GM18507 (cell line): ENCODE measurements at places on chromosomes 12 and 14.

DNA sequence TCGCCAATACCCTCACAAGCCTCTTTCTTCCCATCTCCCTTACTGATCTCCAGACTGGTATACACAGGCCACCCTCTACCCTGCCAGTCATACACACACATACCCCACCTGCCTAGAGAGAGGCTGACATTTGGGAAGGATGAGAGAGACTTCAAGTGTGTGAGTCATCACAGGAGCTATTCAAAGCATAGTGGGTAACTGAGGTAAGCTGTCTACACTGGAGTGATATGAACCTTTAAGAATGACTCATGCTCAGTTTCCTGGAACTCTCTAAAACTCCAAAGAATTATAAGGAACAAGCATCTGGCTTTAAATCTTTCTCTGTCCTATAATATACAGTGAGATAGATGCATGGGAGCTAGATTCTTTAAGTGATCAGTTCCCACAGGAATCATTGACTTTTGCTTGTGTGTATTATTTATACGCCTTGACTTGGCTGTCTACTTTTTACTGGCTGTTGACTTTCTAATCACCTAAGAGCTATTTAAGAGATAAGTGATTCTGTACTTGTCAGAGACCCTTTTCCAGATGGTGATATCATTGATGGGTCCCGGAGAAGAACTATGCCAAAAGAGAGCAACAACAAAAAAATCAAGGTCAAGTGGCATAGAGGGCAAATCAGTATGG lies 5.8 kb downstream of the IGF1 start:
- DNase-seq, result no peak

GRCh38 chr12:98466640-98467400 lies 48.6 kb upstream of the TMPO start:
- DNase-seq, result no peak

DNA sequence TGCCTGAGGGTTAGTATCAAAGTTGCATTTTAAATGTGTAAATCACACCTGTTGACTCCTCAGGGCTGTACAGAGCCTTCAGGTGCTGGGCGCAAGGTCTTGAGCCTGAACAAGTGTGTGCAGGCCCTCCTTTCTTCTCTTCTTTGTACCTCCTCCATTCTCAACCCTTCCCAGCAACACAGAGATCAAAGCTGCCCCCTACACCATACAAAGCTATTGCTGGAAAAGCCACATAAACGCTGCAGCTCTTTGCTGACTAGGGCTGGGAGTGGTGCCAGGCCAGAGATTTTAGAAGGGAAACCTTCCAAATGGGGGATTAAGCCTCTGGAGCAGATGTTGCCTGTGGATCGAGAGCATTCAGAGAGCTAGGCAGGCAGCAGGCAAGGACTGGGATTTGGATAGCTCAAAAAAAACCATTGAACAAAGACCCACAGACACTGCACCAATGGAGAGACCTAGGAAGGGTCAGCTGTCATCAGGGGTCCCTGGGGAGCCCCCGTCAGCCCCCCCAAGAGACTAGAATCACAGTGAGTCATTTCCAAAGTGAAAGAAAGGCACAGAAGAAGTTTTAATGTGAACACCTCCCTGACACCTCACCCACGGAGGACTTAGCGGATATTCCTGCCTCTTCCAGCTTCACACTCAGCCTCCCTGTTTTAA lies 18.2 kb upstream of the SUSD6 start:
- no peak for DNase-seq

DNA sequence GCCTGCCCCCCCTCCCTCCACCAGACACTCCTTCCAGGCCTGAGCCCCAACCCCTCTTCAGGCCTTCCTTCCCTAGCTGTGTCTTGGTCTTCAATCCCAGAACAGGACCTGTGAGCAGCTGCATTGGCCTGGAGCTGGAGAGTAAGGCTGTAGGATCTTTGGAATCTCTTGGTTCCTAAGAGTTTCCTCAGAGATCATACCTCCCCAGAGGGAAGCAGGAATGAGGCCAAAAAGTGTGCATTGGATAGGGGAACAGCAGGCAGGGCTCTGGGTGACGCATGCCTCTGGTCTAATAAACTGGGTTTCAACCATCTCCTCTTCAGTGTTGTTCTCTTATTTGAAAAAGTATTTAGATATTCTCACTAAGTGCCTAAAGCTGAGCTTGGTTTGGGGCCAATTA lies 1.8 kb upstream of the SMARCD1 start:
- no peak for DNase-seq

GRCh38 chr12:104303538-104304151 lies at the start of gene EID3:
Gene EID3 (plus strand): TSS chr12:104303739. CDS start chr12:104303935, 196 bp downstream.
- peak; percentile 85 for DNase-seq

- DNase-seq, result no peak
Observed at GRCh38 chr12:49342914-49343731, 3.6 kb upstream of the DNAJC22 start.

GRCh38 chr12:28024231-28024995 lies 51.9 kb upstream of the PTHLH start:
- no peak for DNase-seq

DNA sequence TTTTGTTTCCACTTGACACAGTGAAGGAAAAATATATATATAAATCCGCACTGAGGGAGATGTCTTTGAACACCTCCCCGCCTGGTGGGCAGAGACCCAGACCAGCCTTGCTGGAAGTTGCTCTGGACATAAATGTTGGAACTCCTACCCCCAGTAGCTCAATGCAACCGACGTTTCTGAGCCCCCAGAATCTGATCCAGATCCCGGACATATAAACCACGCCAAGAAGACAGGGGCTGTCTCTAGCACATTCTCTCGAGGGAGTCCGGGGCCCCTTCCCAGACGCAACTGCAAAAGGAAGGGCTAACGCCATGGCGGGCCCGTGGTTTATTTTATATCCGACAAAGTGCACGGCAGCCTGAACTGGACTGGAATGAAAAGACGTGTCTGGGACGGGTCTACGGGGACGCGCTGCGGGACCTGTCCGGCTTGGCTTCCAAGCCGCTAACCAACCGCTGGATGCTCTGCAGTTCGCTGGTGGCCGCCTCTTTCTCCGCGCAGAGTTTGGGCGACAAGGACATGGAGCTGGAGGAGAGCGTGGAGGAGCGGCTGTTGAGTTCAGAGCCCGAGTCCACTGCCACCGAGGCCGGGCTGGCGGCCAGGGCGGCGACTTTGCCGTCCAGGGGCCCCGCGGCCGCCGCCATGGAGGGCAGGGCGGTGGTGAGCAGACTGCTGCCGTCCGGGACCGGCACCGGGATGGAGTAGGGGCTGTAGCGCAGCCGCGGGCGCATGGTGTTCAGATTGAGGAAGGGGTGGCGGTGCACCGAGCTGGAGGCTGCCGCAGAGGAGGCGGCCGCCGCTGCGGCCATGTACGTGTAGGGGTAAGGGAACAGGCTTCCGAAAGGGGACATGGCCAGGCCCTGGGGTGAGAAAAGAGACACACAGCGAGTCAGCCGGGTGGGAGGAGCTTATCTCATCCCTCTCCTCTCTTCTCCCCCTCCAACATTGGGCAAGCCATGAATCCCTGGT lies 12.2 kb downstream of the TBX3 start:
- no peak for DNase-seq
